ENCODE measurements at places on chromosomes 1 and 21. TPM values are rescaled to one million over a fixed set of nuclear protein-coding genes. Genes with fewer than 3 reads are reported as not detected.

The PGLYRP3 gene
- total RNA-seq = not detected

The HS2ST1 gene
- total RNA-seq = 17.4 TPM

The REN gene
- not detected for total RNA-seq

The DENND2D gene
- total RNA-seq = 0.40 TPM

The HIPK1 gene
- total RNA-seq = 22.6 TPM

The GBP7 gene
- total RNA-seq = not detected

The LYPD8 gene
- total RNA-seq = not detected
